ENCODE measurements at places on chromosomes 1 and 21.

DNA sequence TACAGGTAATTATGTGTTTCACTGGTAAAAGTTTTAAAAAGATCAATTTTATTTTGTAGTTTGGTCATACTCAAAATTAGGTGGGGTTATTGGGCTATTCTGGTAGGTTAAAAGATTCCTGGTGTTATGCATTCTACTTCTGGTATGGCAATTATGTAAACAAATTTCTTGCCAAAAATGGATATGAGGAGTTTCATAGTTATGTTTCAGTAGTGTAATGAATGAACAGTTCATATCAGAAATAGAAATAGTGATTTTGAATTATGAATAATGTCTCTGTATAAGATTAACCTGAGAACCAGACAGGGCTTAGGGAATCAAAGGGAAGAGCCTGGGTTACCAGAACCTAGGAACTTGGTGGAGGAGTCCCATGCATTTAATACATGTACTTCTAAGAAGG, 15.9 kb downstream of the ATF6 start:
- no peak for DNase-seq

DNA sequence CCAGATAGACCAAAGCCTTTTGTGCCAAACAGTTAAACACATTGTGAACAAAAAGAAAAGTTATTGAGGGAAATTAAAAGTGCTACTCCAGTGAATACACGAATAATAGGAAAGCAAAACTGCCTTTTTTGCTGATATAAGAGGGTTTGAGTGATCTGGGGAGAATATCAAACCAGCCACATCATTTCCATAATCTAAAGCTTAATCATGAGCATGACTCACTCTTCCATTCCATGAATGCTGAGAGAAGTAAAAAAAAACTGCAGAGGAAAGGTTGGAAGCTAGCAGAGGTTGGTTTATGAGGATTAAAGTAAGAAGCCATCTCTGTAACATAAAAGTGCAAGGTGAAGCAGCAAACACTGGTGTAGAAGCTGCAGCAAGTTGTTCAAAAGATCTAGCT, 350.6 kb upstream of the NCAM2 start:
- no peak for DNase-seq

DNA sequence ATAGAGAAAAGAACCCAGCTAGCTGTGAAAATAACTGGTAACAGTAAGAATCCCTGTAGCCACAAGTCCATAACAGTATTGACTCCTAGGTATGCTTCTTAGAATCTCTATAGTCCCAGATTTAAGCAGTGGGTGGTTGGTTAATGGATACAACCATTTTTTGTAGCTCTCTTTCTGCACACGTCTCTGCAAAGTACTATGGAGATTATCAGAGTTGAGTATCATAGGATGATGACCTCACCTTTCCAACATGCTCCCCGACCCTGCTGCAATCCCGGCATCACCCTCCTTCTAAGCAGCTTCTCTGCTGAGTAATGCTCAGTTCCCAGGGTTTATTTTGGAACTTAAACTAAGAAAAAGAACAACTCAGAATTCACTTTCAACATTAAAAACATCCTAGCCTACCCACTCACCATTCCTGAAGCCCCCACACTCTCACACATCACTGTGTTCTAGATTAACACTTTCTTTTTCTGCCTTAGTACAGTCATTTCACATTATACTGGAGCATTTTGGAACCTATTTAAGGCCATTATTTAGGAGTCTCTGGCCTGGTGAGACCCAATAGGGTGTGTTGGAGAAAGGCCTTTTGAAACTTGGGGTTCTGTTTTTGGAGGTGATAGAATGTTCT, 2.7 kb downstream of the MLLT11 start:
- DNase-seq = no peak

- no peak for DNase-seq
These were observed 46.7 kb upstream of the SARS1 start for GRCh38 chr1:109167001-109167506.

GRCh38 chr21:17759511-17760178, 59.5 kb downstream of the C21orf91 start:
- DNase-seq = no peak

Measured in Ammon's horn (tissue), 1 donor.